ENCODE measurements at places on chromosomes 12 and 14.
A peak's percentile ranks its signal among the peaks of the same experiment; 100 is the strongest.

GRCh38 chr12:19850346-19851065 is 411.2 kb downstream of the AEBP2 start:
- DNase-seq = no peak

DNA sequence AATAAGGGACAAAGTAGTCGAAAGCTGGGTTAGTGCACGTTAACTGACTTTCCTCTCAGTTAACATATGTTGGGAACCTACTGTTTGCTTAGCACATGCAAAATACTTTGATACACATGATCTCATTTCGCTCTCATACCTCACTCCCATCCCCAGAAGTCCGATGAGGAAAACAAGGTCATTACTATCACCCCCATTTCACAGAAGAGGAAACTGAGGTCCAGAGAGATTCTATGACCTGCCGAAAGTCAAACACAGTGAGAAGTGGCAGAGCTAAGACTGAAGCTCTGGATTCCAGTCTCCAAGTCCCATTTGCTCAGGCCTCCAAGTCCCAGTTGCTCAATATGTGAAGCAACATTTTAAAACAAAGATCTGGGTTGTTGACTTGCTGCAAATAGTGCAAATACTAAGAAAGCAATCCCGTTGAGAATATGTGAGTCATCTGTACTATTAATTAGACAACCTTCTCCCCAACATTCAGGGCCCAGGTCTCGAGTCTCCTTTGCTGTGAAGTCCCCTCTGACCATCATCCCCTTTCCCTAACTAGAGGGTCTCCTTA is 170.6 kb upstream of the PWP1 start:
- no peak for DNase-seq

DNA sequence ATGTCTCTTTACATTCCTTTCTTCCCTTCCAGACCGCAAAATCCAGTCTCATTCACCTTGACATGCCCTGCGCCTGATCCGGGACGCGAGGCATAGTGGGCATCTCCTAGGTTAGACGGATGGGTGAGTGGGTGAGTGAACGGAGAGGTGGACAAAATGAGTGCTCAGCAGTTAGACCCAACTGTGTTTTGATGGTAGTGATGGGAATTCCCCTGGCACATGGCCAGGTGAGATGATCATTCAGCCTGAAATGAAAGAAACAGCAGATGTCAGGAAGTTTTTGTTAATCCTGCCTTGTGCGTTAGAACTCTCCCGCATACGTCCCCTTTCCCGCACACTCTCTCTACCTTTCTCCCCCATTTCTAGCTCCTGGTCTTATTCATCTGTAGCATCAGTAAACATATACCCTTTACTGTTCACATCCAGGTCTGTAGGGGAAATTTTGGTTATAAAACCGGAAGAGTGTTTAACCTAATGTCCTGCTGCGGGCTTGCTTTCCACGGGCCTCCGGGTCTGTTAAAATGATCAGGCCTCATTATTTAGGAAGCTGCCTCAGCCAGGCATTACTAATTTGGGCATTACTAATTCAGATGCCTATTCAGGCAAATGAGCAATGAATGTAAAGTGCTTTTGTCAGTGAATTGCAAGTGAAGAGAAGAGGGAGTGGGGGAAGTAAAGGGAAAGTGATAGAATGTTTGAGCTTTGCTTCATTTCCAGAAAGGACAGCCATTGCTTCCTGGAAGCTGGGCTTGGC is 172.8 kb downstream of the ETV6 start:
- no peak for DNase-seq

DNA sequence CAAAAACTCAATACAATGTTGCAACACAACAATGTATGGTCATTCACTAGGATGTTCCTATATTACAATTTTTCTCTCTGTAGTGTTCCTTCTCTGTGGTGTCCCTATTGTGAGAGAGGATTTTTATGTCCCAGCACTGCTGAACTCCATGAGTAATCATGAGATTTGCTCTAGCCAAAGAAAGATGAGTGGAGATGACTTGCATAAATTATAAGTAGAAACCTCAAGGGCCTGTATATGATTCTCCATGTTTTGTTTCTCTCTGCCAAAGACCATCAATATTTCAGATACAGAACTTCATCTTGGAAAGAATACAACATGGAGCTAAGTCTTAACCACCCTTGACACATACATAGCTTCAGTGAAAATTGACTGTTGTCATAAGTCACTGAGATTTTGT is 579.1 kb downstream of the TMTC2 start:
- DNase-seq = no peak

DNA sequence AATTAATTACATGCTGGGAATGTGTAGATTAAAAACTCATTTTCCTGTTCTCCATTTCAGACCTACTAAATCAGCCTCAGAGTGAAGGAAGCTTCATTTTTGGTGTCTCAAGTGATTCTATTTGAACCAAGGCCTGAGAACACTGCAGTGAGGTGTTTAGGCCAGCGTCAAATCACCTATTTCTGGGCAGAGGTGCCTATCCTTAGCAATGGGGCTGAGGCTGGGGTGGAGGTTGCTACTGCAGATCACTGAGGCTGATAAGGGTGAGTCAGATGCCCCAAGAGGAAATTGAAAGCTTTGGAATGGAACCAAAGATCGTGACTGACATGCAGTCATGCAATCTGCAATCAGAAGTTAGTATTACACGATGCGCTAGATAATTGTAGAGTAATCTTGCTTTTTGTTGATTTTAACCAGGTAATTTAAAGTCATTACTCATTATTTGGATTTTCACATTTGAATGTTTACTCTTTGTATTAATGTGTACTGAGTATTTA is 4.4 kb downstream of the TXNRD1 start:
- DNase-seq = peak; percentile 39

- no peak for DNase-seq
Measured at GRCh38 chr12:29398495-29398894, 17.5 kb upstream of the ERGIC2 start.

DNA sequence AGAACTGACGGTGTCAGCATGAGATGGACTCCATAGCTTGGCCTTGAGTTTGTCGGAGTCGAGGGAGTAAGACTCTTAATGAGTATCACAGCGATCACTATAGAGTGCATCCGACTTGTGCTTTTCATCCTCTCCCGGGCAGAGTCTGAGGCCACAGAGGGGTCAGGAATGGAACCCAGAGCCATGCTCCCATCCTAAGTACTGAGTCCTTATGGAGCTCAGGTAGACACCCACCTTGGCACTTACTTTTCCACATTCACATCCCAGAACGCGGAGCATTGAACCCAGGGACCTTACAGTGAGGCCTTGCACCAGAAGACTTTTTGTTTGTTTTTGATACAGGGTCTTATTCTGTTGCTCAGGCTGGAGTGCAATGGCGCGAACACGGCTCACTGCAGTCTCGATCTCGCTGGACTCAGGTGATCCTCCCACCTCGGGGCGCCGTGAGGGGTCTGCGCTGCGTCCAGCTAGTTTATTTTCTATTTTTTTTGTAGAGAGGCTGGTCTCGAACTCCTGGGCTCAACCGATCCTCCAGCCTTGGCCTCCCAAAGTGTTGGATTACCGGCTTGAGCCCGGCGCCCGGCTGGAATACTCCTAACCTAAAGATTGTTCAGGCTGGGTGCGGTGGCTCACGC is 719 bp upstream of the SRSF9 start:
- DNase-seq = peak; percentile 19

DNA sequence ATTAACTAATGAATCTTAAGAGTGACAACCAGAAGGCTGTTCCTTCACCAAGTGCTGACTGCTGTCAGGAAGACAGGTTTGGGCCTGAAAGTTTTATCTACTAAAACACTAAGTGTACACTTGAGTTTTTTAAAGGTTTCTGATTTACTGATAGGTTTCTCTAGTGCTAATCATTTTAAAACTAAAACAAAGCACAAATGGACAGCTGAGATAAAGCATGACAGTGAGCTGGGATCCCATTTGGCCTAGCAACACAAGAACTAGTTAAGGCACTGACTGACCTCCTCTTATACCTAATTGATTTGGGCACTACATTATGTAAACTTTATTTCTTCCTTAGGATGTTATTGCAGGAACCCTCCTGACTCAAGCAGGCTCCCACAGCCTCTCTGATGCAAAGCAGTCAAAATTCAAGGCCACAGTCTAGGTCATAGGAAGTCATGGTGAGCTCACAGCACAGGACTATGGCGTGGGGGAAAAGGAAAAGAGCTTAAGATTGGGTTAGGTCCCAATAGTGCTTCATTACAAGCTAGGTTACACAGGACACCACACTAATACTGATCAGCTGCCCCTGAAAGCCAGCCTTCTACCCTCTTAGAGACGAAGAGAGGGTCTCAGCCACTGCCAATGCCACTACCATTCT is 3.5 kb downstream of the STXBP6 start:
- no peak for DNase-seq

- no peak for DNase-seq
Measured at GRCh38 chr12:46480316-46480715, 107.7 kb upstream of the SLC38A2 start.

DNA sequence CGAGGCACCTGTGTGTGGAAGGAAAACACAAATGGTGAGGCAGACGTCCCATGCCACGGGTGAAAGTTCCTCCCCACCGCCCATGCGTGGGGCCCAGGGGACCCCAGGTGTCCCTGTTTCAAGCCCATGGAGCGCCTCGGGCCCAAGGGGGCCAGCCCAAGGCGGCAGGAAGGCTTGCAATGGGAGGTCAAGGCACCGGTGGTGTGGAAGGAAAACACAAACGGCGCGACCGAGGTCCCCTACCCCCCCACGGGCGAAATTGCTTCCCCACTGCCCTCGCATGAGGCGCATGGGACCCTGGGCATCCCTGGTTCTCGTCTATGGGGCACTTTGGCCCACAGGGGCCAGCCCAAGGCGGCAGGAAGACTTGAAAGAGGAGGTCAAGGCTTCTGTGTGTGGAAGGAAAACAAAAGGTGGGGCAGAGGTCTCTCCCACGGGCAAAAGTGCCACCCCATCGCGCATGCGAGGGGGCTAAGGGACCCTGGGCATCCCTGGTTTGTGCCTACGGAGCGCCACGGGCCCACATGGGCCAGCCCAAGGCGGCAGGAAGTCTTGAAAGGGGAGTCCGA is 379.4 kb downstream of the ALG10 start:
- DNase-seq = no peak

GRCh38 chr12:80805106-80805505 is 88.4 kb downstream of the MYF5 start:
- no peak for DNase-seq

GRCh38 chr14:55074662-55075061 is 23.2 kb downstream of the MAPK1IP1L start:
- peak; percentile 21 for DNase-seq

GRCh38 chr12:51262758-51263177 is 7.4 kb downstream of the SMAGP start:
- DNase-seq = peak; percentile 72

DNA sequence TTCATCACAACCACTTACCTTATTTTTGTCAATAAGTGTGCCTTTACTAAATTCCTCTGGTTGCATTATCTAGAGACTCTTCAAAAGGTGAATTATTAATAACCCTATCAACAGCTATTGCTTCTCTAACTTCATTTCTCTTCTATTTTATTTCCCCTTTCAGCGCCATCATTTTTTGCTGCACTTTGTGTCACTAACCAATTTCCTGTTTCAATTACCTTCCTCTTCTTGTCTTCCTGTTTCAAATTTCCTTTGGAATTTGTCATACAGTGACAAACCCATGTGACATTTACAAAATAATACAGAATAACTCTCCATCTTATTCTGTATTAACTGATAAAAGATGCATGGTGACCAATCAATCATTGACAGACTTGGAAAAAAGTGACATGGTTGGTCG is 12.2 kb upstream of the CLEC2A start:
- DNase-seq = peak; percentile 7

- no peak for DNase-seq
Measured at GRCh38 chr14:71301611-71302010, 394.4 kb downstream of the PCNX1 start.

DNA sequence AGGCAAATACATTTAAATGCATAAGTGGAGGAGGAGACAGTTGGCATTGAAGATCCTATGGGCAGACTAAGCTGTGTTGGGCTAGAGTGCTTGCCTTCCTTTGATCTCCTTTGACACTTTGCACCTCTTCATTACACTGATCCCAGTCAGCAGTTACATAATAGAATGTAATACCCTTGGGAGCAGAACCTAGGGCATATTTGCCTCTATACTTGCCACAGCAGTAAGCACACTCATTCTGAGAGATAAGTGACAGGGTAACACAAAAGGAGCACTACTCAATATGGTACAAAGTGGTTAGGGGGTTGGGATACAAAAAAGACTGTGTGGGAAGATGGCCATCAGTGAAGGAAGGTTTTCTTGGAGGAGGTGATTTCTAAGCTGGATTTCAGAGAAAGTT is 9.0 kb downstream of the MARS1 start:
- no peak for DNase-seq

GRCh38 chr12:114166362-114166761 is 200.2 kb upstream of the RBM19 start:
- no peak for DNase-seq

DNA sequence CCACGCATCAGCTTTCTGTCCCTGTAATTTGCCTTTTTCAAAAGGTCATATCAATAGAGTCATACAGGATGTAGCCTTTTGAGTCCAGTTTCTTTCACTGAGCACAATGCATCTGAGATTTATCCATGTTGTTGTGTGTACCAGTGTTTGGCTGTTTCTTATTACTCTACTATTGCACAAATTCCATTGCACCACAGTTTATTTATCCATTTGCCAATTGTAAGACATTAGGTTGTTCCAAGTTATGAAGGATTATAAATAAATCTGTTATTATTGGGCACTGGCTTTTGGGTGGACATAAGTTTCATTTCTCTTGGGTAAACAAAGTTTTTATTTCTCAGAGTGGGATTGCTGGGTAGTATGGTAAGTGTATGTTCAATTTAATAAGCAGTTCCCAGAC is 68.3 kb upstream of the TBPL2 start:
- no peak for DNase-seq

- DNase-seq = no peak
Measured at GRCh38 chr12:4011597-4011996, 138.4 kb upstream of the PARP11 start.

- no peak for DNase-seq
Measured at GRCh38 chr14:69685716-69686115, 74.3 kb downstream of the SUSD6 start.

GRCh38 chr14:42715316-42715715 is 1108.6 kb downstream of the LRFN5 start:
- DNase-seq = no peak

DNA sequence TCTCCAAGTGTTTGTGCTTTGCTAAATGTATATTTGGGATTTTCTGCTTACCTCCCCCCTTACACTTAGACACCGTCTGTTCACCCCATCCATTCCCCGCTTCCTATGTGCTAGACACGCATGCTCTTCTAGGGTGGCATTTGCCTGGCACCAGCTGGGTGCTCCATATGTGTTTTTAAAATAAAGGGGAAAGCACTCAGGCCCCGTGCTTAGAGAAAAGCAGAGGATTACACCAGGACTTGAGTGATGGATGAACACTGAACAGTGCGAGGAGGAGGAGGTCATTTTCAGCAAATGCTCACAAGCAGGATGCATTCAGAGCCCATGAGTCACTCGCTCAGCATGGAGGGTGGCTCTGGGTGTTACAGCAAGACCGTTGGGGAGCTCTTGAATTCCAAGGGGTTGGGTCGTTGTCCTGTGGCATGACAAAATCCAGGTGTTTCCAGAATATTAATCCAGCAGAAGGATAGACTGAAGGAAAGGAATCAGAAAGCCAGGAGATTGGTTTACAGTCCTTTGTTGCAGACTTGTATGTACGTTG is 2.9 kb upstream of the BDKRB1 start:
- no peak for DNase-seq

All from Kasumi-1 (cell line).